Germinal center (tissue), 1 donor: ENCODE measurements at places on chromosomes 7 and 10.

GRCh38 chr7:42247301-42247700 is 10.3 kb upstream of the GLI3 start:
- DNase-seq: no peak

DNA sequence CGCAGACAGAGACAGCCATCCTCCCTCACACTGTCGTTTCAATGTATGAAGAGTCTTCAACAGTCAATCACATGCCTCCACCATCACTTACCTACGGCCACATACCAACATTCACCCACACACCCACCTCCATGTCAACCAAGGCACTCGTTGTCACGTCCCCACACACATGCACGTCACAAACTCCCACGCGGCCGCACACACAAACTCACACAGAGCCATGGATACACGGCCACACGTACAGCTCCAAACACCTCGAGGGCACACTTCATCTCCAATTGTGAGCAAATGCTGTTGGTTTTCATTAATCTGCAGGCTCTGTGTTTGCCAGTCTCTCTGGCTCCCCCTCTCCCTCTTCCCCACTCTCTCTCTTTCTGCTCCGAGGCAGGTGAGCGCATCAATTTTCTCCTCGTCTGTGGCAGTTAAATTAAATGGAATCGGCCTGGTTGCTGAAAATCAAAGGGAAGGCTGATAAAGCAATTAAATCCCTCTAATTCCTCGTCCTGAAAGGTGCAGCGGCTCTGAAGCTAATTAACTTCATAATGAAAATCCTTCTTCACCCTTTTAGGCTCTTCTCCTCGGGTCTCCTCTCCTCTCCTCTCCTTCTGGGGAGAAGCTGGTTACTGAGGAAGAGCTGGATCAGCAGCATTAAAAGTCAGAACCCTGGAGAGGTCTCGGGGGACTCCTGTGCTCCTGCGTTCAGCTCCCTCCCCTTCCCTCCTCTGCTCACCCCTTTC is 53.8 kb upstream of the SLF2 start:
- no peak for DNase-seq

- no peak for DNase-seq
These were observed 109.4 kb downstream of the FAM107B start for GRCh38 chr10:14665304-14665703.

GRCh38 chr7:105001652-105002184 is 12.3 kb upstream of the KMT2E start:
- DNase-seq: no peak

GRCh38 chr10:24209946-24210491 is 1.1 kb downstream of the KIAA1217 start:
- no peak for DNase-seq

DNA sequence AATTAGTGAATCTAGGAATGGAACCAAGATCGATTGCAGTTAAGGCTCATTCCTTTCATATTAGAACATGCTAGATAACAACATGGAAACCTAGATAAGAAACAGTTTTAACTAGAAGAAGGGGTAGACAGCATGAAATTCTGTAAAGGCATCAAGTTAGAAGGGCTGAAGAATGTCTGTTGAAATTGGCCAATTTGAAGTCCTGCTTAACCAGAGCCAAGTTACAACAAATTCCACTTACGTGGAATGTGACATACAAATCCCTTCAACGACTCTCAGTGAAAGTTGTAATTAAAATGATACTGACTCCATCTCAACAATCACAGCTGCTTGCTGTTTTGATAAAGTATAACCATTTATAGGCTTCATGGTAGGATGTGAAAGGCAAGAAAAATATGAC is 1065.7 kb downstream of the DNAJB9 start:
- no peak for DNase-seq

- no peak for DNase-seq
These were observed 24.9 kb downstream of the SFR1 start for GRCh38 chr10:104146882-104147281.

GRCh38 chr7:69476416-69476815 is 121.9 kb upstream of the AUTS2 start:
- DNase-seq: no peak

- peak; percentile 25 for DNase-seq
These were observed 372.5 kb downstream of the SDK1 start for GRCh38 chr7:3673524-3673923.

- DNase-seq: no peak
These were observed 59.4 kb downstream of the MAD1L1 start for GRCh38 chr7:2173189-2173827.
